ENCODE measurements at places on chromosomes 3 and 15.

DNA sequence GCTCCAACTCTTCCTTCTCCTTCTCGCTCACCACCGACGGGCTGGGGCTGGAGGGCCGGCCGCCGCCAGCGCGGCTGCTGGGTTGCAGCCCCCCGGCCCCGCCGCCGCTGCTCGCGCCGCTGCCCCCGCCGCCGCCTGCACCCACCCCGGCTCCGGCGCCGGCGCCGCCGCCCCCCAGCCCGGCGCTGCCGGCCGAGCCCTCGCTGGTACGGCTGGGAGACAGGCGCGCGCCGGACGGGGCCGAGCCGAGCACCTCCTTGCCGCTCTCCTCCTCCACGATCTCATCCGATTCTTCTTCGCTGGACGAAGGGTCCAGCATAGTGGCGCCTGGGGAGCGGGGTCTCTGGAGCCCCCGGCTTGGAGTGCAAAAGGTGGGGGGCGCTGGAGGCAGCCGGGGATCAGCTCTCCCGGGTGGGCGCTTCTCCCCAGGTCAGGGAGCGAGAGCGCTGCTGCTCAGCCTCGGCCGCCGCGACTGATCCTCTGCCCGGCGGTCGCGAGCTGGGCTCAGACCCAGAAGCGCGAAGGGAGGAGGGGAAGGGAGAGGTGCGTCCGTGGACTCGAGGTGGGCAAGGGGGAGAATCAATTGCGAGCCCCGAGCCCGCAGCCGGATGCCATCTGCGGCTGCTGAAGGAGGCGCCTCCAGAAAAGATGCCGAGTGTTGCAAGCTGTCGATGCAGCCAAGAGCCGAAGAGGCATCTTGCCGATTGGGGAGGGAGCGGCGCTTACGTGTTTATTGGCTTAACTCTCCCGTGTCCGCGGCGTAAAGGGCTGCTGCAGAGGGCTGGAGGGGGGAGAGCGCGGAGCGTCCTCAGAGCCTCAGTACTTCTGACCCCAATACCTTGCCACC lies at the start of gene CADPS:
CADPS (minus strand) TSS at position 706 of the 847 bp plus-strand sequence; CDS start at position 319, 387 bp downstream.
- no peak for DNase-seq

- no peak for DNase-seq
Measured at GRCh38 chr15:91861223-91861622, 7.7 kb downstream of the SLCO3A1 start.

- no peak for DNase-seq
Measured at GRCh38 chr3:71285086-71285485, 298.4 kb downstream of the FOXP1 start.

GRCh38 chr15:25773248-25773647 lies 89.9 kb downstream of the ATP10A start:
- DNase-seq = no peak

GRCh38 chr3:58668247-58668646 lies 1.7 kb upstream of the FAM3D start:
- DNase-seq = no peak

- DNase-seq = no peak
Measured at GRCh38 chr3:87045473-87045872, 54.5 kb upstream of the VGLL3 start.

- no peak for DNase-seq
Measured at GRCh38 chr3:11099306-11099705, 55.0 kb upstream of the HRH1 start.

DNA sequence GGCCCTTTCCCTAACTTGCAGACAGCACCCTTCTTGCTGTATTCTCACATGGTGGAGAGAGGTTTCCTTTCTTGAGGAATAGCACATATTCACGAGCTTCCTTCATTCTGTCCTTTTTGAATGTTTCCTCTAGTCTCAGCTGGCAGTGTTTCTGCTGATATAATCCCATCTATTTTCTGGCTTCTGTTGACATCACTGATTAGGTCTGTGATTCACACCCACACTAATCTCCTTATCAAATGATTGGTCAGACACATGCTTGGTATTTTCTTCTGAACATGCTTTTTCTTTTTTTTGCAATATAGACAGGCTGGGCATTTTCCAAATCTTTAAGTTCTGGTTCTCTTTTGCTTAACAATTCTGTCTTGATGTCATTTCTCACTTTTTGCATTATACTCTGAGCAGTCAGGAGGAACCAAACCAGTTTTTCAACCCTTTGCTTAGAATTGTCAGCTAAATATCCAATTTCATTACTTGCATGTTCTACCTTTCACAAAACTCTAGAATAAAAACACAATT lies 65.4 kb downstream of the OXSM start:
- DNase-seq = no peak

- no peak for DNase-seq
Measured at GRCh38 chr3:143826296-143826695, 22.0 kb downstream of the SLC9A9 start.
